ENCODE measurements at places on chromosomes 2 and 18. TPM values are rescaled to one million over a fixed set of nuclear protein-coding genes. Genes with fewer than 3 reads are reported as not detected.

Gene TLX2
- under 0.01 TPM for total RNA-seq

Gene HOXD13
- not detected for total RNA-seq

Gene SLC35G4
- total RNA-seq: not detected

Gene FZD7
- 7.0 TPM for total RNA-seq

Gene CAPN13
- total RNA-seq: not detected

Gene SPATA3
- total RNA-seq: not detected

Gene CPLX4
- not detected for total RNA-seq

Gene NXPH2
- total RNA-seq: not detected
